ENCODE measurements at places on chromosomes 16 and 17.
A peak's percentile ranks its signal among the peaks of the same experiment; 100 is the strongest.

DNA sequence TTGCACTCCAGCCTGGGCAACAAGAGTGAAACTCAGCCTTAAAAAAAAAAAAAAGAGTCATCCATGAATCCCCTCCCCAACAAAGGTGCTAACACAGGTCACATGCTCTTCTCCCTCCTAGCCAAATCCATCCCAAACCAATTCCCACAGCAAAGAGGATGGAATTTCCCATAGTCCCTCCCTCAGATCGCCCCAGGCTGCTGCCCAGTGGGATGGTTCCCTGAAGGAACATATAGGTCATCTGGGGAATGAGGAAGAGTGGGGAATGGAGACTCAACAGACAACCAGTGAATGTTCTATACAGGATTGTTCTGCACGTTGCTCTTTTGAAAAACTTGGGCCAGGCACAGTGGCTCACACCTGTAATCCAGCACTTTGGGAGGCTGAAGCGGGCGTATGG is 18.2 kb downstream of the LGALS3BP start:
- DNase-seq = no peak

DNA sequence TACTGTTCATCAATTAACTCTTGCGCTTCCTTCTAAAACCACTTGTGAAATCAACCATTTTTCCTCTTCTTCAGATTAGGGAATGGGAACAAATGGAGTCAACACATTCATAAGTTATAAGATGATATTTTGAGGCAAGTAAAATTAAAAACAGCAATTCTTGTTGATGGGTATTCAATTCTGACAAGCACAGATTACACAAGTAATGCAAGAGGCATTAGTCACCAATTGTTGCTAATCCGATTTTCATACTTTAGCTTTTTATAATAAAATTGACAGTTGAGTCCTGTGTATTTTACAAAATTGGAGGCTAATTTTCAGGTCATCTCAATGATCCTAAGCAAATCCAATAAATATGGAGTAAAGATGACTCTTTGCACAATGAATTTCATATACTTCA is 918.4 kb upstream of the SOX9 start:
- DNase-seq = no peak

GRCh38 chr16:30094541-30095165 is 1.4 kb downstream of the YPEL3 start:
- DNase-seq = no peak

DNA sequence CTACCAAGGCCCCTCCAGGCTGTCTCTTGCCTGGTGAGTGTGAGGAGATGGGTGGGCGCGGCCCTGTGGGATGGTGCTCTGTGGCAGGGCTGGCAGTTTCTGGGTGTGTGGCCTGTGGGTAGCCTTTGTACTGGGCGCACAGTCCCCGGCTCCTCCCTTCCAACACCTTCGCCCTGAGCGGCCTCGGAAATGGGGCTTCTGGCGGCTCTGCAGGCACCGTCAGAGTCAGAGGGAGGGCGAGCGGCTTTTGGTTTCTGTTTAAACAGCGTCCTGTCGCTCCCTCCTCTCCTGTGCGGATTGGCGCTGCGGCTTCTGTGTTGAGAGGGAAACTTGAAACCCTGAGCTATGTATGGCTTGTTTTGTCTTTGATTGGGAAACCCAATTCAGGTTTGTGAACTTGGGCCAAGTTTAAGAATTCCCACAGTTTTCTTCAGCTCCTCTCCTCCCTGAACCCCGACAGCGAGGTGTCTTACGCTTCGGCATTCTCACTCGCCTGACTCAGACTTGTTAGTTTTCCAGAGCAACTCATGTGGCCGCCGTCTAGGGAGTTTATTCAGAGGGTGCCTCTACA is 8.3 kb upstream of the ZNF750 start:
- no peak for DNase-seq

DNA sequence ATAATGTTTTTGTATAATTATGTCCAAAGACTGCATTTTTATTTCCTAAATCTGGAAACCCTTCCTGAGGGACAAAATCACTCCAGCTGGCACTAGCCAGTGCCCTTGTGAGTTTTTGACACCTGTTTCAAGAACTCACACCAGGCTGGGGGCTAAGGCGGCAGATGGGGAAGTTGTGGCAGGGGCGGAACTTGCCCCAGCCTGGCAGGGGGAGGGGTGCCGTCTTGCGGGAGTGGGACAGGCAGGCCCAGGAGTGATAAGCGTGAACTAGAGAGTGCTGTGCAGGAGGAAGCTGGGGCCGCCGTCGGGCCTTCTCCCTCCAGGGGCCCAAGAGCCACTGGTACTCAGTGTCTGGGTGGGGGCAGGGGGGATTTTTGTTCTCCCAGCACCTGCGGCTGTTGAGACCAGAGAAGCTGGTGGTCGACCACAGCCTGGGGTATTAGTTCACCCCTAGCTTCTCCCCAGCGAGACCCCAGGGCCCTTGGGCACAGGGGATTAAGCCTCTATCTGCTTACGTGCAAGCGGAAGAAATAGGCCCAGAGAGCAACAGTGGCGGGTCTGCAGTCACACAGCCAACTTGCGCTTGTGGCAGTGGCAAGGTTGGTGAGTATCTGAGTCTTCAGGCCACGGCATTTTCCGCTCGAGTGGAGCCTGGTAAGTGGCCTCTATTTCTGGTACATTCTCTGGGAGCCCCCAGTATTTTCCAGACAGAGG is 40.2 kb upstream of the PLCG2 start:
- DNase-seq = peak; percentile 57

GRCh38 chr16:53519417-53520091 is 16.5 kb upstream of the AKTIP start:
- no peak for DNase-seq

- DNase-seq = peak; percentile 46
Observed at GRCh38 chr17:16027708-16028584, 28.3 kb downstream of the TTC19 start.

DNA sequence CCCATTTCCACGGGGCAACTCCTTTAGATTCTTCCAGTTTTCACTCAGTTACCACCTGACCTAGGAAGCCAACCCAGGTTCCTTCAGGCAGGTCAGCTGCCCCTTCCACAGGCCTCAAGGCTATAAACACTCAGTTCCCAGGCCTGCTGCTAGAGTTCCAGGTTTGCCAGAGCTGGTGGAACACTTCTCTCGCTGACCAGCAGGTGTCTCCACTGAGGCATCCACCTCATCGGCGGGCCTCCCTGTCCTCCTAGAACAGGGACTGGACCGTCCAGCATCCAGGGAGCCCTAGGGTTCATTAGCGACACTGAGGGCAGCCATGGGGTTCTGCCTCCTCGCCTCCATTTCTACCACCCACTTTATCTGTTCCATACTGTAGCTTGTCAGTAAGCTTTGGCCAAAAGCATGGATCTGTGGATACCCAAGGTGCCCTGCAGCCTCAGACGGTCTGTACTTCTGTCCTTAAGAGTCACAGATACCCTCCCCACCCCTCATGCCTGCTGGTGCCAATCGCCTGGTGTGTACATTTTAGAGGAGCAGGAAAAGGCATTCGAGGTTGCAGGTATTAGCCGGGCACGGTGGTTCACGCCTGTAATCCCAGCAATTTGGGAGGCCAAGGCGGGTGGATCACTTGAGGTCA is 29.0 kb downstream of the PIMREG start:
- DNase-seq = peak; percentile 91

DNA sequence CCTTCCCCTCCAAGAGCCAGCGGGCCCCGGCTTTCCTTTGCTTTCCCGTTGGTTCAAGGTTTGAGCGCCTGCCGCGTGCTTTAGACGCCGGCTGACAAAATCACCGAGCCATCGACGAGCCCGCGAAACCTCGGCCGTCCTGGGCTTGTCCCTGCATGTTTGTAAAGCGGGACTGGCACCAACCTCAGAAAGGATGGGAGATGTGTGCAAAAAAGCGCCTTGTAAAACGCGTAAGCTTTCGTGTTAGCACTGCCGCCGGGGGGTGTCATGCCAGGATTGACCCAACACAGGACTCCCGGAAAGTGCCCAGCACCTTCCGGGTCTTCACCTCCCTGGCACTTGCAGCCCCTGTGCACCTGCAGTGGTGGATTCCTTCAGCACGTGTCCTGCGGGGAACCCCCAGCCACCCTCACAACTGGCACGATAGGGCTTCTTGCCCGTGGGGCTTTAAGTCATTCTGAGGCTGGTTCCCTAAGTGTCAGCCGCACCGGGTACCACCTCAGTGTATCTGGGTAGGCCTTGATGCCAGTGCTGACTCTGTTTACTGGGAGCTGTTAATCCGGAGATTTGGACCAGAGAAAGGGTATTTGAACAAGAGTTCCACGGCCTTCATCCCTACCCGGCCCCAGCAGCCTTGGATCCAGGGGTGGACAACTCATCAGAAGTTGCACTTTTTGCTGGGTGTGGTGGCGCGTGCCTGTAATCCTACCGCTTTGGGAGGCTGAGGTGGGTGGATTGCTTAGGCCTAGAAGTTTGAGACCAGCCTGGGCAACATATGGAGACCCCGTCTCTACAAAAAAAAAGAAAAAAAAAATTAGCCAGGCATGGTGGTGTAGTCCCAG is 817 bp downstream of the NDUFAF8 start:
- peak; percentile 50 for DNase-seq

DNA sequence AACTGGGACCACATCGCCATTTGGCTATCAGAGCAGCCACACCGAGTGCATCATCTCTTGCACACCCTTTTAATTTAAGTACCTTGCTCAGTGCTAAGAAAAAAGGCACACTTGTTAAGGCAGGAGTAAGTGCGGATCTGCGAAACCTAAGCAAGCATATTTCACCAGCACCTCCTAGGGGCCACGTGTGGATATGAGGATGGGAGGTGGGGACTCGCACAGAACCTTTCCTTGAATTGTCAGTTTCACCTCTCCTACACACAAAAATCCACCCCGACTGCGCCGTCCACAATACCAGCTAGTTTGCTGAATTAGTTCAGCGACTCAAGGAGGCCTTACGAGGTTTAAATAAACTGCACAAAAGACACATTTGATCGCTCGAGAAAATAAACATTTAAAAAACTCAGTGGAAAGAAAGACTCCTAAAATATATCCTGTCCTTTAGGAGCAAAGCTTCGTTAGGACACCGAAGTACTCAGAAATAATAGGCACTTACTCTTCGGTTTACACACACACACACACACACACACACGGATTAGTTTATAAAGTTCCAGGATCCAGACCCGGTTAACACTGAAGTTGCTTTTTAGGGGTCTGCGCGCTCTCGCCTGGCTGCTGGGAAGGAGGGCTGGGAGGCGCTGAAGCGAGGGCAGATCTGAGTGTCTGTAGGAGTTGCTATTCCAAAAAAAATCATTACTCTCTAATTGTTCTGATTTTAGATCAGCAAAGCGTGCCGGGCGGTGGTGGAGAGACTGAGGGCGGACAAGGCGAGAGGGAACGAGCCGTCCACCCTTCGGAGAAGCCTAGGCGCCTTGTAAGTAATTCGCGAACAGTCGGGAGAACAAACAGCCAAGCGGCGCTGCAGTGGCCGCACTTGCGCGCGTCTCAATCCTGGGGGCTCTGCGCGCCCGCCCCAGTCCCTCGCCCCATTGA is 1.0 kb upstream of the KCNJ2 start:
- DNase-seq = peak; percentile 46

- DNase-seq = no peak
Observed at GRCh38 chr17:73474370-73474988, 162.7 kb upstream of the CDC42EP4 start.

GRCh38 chr17:66271512-66271911 is 30.9 kb upstream of the PRKCA start:
- DNase-seq = no peak

- DNase-seq = no peak
Observed at GRCh38 chr17:68850749-68851510, 104.3 kb downstream of the ABCA8 start.

DNA sequence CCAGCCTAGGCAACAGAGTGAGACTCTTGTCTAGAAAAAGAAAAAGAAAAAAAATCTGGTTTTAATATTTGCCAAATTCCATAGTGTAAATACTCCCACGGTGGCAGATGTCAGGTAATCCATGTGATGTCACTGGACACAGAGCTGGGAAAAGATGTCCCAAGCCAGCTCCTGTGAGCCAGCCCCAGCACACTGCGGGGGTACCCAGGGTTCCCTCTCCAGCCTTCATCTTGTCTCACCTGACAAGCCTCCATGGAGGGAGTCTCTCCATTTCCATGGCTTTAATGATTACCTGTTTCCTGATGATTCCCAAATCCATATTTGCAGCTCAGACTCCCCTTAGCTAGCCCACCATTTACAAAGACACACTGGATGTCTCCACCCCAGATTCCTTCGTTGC is 4.6 kb downstream of the CD300LB start:
- no peak for DNase-seq

DNA sequence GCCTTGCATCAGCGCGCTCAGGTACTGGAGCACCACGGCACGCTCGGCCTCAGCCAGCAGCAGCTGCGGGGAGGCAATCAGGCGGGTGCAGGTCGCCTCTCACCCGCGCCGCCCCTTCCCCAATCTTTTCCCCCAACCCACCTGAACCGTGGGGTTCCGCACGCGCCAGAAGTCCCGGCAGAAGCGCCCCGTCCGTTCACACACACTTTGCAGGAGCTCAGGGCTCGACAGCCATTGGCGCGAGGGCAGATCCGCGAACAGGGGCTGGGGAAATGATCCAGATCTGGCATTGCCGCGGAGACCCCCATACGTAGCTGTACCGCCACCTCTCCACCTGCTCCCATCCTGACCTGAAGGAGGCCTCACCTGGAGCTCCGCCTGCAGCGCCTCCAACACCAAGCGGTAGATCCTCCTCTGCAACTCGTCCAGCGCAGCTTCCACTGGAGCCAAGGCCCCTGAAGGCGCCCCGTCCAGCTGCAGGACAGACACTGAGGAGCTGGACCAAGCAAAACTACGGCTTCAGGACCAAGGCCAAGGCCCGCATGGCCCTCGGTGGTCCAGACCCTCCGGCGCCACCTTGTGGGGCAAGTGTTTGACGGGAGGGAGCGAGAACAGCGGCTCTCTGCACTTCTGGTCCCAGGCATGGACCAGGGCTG is 1.4 kb upstream of the MATCAP1 start:
- peak; percentile 81 for DNase-seq

DNA sequence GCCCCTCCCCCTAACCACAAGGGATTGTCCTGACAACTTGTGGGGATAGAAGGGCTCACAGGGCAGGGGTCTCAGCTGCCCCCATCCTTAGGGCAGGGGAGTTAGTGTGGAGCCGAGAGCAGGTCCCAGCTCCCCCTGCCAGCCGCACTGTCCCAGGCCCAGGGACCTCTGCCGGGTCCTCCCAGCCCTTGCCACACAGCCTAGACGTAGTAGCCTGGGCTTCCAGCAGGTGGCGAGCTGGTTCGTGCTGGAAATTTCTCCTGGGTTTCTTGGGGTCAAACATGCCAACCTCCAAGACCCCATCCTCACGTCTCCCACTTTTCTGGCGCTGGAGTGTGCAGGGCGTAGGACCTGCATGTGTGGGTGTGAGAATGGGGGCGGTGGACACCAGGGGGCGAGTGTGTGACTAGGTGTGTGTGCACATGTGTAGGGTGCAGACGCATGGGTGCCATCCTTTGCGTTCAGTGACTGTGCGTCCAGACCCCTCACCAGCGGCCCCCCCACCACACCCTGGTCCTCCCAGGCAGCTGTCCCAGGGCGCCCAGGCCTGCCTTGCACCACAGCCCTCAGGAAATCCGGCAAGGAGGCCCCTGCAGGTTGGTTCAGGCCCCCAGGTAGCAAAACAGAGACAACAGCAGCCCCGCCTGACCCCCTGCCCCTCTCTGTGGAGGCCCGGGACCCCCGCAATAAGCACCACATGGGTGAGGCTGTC is 29.5 kb downstream of the SBK1 start:
- peak; percentile 75 for DNase-seq

Data from GM10248 (cell line).